ENCODE measurements at places on chromosomes 2 and 18.

GRCh38 chr2:8496617-8497016, 185.2 kb upstream of the ID2 start:
- DNase-seq: no peak

DNA sequence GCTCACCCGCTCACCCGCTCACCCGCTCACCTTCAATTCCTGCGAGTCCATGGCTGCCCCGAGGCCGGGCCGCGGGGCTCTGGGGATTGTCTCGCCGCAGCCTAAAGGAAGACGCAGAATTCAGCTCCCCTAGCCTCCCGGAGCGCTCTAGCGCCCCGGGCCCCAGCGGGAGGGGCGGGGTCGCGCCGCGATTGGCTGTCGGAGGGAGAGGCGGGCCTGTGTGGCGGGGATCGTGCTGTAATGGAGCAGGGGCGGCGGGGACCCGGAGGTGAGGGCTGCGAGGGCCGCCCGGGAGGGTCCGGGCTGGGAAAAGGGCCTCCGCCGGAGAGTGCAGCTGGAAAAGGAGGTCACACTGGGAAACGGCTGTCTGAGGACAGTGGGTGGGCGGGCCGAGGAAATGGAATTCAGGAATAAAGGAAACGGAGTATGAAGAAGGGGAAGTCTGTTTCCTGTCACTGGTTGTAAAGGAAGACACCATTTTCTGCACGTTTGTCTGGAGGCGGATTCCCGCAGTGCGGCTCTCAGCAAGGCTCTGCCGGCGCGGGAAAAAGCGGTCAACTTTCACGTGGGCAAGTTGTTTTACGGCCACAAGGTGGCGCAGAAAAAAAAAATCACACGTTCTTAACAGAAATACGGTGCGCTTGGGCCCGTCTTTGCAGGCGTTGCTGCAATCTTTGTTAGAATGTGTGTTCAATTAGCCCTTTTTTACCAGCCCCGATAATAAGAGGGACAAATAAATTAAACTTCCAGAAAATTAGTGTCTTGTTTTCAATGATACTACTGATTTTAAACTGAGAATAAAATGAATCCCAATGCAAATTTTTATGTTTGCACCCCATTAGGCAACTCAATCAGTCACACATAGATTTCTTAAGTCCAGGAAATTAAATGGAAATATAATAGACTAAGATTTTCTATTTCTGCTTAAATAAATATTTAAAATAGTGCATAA, at the start of gene TTC21B:
Gene TTC21B (minus strand): TSS at position 122 of the 952 bp plus-strand sequence. CDS start 71 bp downstream, at position 51.
- peak; percentile 72 for DNase-seq

DNA sequence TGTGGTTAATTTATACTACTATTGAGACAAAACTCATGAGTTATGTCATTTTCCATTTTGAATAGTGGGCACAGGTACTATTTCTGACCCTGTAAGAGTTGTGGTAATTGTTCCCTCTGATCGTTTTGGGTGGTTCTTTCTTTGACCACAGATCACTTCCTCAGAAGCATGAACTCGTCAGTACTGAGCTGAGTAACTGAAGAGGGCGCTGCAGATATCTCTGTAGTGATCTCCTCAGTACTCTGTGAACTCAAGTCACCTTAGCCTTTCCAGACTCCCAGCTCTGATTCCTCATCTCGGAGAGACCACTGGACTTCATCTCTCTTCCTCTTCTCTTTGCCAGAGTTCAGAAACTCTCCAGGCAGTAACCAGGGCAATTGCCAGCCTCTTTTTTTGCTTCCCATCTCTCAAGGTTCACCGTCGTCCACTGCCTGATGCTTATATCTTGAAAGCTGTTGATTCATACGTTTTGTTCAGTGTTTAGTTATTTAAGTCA, 9.4 kb upstream of the IL1RL1 start:
- no peak for DNase-seq

DNA sequence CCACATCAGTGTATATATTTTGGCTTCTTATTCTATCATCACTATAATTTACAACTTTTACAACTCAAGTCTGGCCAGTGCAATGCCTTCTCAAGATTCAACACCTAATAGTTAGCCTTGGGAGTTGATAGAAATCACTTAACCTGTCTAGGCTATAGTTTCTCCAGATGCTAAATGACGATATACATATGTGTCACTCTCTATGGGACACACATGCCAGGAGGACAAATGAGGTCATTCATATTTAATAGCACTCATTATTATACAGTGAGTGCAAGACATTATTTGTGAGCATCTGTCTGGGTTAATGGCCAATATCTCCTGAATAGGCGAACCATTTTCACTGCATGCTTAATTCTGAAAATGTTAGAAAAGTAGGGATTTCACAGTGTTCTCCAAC, 89.8 kb downstream of the ALK start:
- no peak for DNase-seq

GRCh38 chr2:198465970-198466369, 661.6 kb downstream of the PLCL1 start:
- DNase-seq: no peak

GRCh38 chr18:80086281-80086680, 22.8 kb upstream of the ADNP2 start:
- no peak for DNase-seq

GRCh38 chr2:37784759-37785149, 113.3 kb upstream of the CDC42EP3 start:
- DNase-seq: no peak

DNA sequence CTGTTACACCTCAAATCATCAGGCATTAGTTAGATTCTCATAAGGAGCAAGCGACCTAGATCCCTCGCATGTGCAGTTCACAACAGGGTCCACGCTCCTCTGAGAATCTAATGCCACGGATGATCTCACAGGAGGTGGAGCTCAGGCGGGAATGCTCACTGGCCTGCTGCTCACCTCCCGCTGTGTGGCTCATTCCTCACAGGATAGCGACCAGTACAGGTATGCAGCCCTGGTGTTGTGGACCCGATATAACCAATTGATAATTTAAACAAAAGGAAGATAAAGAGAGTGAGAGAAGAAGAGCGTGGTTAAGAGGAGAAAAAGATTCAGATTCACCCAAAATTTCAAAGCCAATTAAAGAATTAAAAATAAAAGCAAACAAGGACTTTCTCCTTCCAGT, 20.8 kb downstream of the TLK1 start:
- DNase-seq: no peak

DNA sequence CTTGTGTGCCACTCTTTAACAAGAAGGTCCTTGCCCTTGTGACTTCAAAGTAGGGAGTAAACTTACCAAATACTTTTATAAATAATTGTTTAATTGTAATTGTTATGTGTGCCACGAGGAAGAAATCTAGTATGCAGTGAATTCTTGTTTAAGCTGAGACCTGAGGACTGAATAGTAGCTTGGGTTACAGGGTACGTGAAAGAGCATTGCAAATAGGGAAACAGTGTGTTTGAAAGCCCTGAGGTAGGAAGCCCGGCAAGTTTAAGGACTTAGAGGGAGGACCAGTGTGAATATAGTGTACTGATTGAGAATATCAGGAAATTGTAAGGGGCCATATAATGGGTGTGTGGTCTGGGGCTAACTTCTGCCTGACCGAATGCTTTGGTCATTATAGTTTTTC, 26.2 kb downstream of the PHLPP1 start:
- no peak for DNase-seq

GRCh38 chr2:148515976-148516375, 128.6 kb upstream of the EPC2 start:
- no peak for DNase-seq

- no peak for DNase-seq
These were observed 51.3 kb downstream of the C2orf76 start for GRCh38 chr2:119315241-119315925.

DNA sequence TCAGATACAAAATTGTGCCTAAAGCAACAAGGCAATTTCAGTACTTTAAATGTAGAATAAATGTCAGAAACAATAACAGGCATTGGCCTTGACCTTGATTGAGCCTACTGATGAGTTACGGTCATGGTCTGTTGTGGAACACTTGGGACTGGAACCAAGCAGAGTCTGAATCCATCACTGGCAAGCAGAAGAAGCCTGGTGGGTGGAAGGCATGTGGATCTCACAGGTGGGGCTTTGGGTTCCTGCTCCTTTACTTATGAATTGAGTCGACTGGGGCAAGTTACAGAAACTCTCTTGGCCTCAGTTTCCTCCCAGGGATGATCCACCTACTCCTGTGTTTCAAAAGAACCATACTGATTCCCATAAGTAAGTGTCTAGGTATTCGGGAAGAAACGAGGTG, 102.3 kb downstream of the KCNF1 start:
- no peak for DNase-seq

- peak; percentile 56 for DNase-seq
These were observed 3.4 kb upstream of the PAX8 start for GRCh38 chr2:113281910-113282746.

GRCh38 chr2:168355121-168355520, 101.0 kb upstream of the CERS6 start:
- DNase-seq: no peak

GRCh38 chr2:164943289-164943688, 12.0 kb downstream of the SLC38A11 start:
- no peak for DNase-seq

- no peak for DNase-seq
These were observed 17.1 kb downstream of the OSBPL6 start for GRCh38 chr2:178211460-178211859.

- no peak for DNase-seq
These were observed 37.7 kb downstream of the ANKRD12 start for GRCh38 chr18:9174302-9174701.

GRCh38 chr2:40439473-40439872, 12.4 kb downstream of the SLC8A1 start:
- no peak for DNase-seq

DNA sequence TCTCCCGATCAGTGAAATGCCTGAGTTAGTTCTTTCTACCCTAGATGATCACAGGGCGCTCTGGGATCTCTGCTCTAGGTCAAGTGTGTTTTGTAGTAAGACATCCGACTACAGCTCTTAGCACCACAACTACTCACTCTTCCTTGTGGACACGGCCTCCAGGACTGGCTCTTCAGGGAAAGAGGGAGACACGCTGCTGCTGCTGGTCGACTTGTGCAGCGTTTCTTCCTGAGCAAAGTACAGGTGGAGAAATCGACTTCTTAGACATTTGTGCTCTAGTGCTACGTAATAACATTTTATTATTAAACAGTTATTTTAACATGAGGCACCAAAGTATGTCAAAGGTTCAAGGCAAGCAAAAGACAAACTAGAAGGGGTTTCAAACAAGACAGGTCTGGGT, 57.0 kb downstream of the PRELID3A start:
- DNase-seq: no peak

DNA sequence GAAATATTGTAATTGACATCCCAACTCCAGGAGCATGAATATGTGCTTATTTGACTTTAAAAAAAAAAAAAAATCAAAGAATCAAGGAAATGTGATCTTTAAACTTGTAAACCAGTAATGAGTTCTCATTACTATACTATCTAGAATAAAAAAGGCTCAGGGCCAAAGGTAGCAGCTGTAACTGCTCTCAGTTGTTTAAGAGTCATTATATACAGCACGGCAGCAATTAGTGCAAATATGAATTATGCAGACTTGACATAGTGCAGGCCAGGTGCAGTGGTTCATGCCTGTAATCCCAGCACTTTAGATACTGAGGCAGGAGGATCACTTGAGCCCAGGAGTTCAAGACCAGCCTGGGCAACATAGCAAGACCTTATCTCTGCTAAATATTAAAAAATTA, 125.7 kb upstream of the TTC39C start:
- DNase-seq: no peak

DNA sequence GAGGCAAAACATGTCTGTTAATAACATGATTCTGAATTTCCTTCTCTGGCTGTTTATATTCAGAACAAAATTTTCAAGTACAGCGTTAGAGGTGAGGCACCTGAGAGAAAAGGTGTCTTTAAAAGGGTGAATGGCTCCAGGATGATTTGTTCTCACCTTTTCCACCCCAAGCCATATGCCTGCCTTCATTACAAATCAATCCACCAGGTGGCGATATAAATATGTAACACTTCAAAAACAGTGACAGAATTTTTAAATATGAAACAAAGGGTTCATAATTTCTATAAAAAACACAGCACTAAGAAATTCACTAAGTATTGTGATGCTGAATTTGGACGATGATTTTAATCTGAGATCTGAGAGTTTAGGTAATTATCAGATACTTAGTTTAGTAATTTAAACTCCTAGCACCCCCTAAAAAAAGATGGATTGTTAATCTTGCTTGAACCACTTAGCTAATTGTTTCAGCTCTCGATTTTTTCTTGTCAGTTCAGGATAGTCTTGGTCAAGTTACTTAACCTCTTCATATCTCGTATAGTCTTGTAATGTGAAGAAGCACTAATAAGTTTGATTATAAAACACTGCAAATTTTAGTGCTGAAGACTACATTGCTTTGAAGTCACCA, 528.8 kb downstream of the CPS1 start:
- no peak for DNase-seq

DNA sequence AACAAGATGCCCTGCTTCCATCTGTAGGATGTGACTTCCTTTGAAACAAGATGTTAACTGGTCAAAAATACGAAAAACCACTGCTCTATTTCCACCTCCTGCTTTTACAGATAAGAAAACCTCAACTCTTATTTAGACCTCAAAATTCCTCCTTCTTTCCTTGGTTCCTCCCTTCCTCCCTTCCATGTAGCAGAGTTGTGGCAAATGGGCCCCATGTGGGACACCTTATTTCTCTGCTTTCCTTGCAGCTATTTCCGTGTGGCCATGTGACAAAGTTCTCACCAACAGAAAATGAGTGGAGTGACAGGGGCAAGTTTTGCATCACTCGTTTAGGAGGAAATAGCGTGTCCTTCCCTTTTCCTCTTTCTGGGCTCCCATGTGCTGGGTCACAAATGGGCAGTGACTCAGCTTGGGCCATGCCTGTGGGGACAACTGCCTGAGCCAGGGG, 69.4 kb upstream of the SMAD2 start:
- DNase-seq: no peak

GRCh38 chr2:203893840-203894239, 26.3 kb downstream of the CTLA4 start:
- DNase-seq: no peak

GRCh38 chr2:157572725-157573124, 55.9 kb downstream of the ACVR1C start:
- no peak for DNase-seq

DNA sequence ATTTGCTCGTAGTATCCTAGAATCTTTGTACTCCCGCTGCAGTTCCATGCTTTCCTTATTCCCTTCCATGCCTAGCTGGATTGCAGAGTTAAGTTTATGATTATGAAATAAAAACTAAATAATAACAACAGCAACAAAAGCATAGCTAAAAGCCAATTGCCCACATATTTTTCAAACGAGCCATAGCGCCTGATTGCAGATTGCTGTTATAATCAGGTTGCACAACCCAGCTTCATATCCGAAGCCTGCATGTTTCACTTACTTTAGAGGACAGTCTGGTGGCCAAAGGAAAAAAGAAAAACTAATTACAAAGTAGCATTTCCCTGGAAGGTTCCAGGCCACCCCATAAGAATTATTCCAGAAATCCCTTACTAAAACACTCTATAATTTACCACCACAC, 31.9 kb upstream of the PNO1 start:
- DNase-seq: no peak

DNA sequence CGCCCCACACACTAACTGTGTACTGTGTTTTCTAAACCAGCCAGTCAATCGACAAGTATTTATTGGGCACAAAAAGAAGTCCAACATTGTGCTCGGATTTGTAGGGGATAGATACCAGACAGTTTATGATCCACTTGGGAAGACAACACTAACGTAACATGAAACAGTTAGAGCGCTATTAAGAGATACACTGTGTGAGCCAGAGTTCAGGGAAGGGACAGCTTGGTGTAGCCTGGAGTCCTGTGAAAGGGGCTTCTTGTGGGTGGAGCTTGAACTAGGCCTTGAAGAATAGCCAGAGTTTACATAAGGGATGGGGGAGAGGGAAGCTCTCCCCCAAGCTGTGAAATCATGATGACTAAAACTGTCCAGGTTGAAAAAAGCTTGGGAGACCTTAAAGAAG, 176.4 kb upstream of the TCF4 start:
- no peak for DNase-seq
